ENCODE measurements at places on chromosomes 6 and 20. TPM values are rescaled to one million over a fixed set of nuclear protein-coding genes. Genes with fewer than 3 reads are reported as not detected.

The PROKR2 gene
- total RNA-seq, result not detected

The SSTR4 gene
- total RNA-seq, result not detected

The SLC4A11 gene
- total RNA-seq, result 0.49 TPM

The SLC12A5 gene
- total RNA-seq, result not detected

The TFAP2D gene
- total RNA-seq, result not detected

The C20orf204 gene
- 1.6 TPM for total RNA-seq

The ADGB gene
- not detected for total RNA-seq

The ULBP1 gene
- 1.7 TPM for total RNA-seq

The LTB gene
- not detected for total RNA-seq

The EDN3 gene
- not detected for total RNA-seq

The CCR6 gene
- not detected for total RNA-seq

The TGM2 gene
- total RNA-seq, result 117 TPM

The MAK gene
- not detected for total RNA-seq

The UFL1 gene
- 28.0 TPM for total RNA-seq

The SIRPG gene
- not detected for total RNA-seq

The NUP153 gene
- total RNA-seq, result 47.5 TPM

The C6orf58 gene
- not detected for total RNA-seq

The C20orf202 gene
- 0.09 TPM for total RNA-seq

The BNIP5 gene
- total RNA-seq, result not detected

The GNRH2 gene
- not detected for total RNA-seq

The TP53TG5 gene
- not detected for total RNA-seq

The CCM2L gene
- not detected for total RNA-seq

The SPATA25 gene
- 2.1 TPM for total RNA-seq

The MEP1A gene
- total RNA-seq, result not detected

The BANF2 gene
- total RNA-seq, result not detected

The RBPJL gene
- total RNA-seq, result not detected

The RIMS1 gene
- not detected for total RNA-seq

The RAET1L gene
- total RNA-seq, result not detected

The DEFB124 gene
- not detected for total RNA-seq

The DSP gene
- total RNA-seq, result 4.3 TPM

The PAX1 gene
- total RNA-seq, result not detected

The OOEP gene
- total RNA-seq, result not detected

The MYLK4 gene
- total RNA-seq, result 0.98 TPM

The XKR7 gene
- not detected for total RNA-seq

The C6orf163 gene
- 3.9 TPM for total RNA-seq

The PAK5 gene
- not detected for total RNA-seq

The TRIM15 gene
- total RNA-seq, result not detected

The CPXM1 gene
- total RNA-seq, result 3.8 TPM

The BTN1A1 gene
- total RNA-seq, result not detected

The DZANK1 gene
- total RNA-seq, result 1.5 TPM

The COL20A1 gene
- total RNA-seq, result not detected

The HNF4A gene
- total RNA-seq, result not detected

The ID4 gene
- 18.0 TPM for total RNA-seq

The OPRL1 gene
- 0.63 TPM for total RNA-seq

The HAO1 gene
- total RNA-seq, result not detected

The TMEM244 gene
- not detected for total RNA-seq

The IL17A gene
- not detected for total RNA-seq

The MMP24 gene
- 0.16 TPM for total RNA-seq

The GSTA2 gene
- total RNA-seq, result not detected

The RIPOR3 gene
- 1.6 TPM for total RNA-seq

The NINL gene
- 31.0 TPM for total RNA-seq
